Stimulated activated CD4-positive, alpha-beta T cell treated with anti-CD3 and anti-CD28 coated beads, Interleukin-1b, Interleukin-23, amount 100 ng/mL, for 1 hour (primary cell): ENCODE measurements at places on chromosomes 12 and 14.

DNA sequence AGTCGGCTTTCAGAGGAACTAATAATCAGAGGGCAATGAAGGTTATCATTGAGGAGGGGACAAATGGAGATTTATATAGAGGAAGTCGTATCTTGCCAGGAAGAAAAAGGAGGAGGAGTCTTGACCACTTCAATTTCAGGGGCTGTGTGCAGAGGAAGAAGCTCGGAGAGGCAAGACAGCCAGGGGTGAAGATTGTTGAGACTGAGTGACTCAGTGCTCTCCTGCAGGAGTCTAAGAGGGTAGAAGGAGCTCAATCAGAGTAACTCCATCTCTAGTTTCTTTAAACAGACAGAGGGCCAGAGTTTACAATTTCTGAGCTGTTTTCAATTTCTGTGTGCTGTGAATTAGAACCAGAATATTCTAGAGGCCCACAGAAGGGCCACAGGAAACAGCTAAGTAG is 439.3 kb upstream of the PRICKLE1 start:
- DNase-seq: no peak

DNA sequence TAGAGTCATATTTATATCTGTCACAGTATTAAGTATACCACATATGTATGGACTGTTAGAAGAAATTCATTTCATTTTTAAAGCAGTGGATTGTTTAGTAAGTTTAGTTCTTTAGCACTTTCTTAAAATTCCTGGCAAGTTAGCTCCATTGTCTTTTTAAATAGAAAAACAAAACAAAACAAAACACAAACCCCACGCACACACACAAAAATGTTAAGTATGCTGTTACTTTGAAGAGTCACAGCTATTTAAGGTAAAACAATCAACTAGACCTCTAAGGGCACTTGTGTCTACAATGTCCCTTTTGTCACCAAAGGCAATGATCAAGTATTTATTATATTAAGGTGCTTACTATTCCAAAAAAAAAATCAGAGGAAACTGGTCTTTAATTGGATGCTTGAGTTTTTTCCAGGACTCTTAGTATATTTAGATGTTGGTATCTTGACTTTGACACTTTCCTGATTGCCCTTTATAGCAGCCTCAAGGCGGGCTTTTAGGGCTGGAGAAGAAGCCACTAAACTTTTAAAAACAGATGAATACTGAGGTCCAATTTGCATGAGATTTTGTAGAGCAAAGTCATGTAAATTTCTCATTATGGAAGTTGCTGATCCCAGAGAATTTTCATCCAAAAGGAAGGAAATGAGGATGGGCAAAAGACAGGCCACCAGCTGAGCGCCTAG is 85.5 kb upstream of the HECTD1 start:
- no peak for DNase-seq

DNA sequence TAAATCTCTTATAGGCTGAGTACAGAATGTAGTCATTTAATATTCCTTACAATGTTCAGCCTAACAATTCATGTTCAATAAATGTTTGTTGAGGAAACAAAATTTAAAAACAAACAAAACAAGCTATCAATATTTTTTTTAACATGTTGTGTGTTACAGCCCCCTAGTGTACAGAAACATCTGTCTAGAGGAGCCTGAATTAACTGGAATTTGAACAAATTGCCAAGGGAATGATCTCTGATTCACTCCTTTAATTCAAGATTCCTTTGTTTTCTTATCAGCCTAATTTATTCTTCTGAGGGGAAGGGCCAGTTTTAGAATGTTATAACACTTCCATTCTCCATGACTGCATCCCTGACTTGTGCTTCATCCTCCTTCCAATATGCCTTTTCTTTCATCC is 127.2 kb downstream of the CMAS start:
- no peak for DNase-seq

- DNase-seq: no peak
Observed at GRCh38 chr14:72925815-72926291, 411 bp upstream of the DCAF4 start.

DNA sequence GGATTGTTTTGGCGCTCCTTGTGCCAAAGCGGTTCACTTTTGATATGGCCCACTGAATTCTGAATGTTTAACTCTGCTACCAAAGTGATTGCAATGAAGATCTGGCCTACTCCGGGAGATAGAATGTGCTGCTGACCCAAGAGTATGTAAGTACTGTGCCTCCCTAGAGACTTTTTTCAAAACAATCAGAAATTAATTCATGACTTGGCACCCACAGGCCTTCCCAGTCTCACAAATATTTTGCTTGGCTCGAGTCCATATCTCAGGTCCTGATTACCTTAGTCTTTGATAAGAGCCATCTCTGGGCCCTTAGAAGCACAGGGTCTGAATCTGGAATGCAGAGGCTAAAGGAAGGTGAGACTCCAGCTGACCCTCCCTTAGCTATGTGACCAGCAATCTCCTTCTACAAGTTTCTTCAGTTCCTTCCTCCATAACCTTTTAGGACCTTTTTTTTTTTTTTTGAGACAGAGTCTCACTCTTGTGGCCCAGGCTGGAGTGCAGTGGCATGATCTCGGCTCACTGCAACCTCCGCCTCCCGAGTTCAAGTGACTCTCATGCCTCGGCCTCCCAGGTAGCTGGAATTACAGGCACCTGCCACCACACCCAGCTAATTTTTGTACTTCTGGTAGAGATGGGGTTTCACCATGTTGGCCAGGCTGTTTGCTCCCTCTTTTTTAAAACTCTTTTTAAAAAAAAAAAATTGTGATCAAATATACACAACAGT is 49.5 kb upstream of the METAP2 start:
- DNase-seq: no peak

- no peak for DNase-seq
Observed at GRCh38 chr14:30267141-30267540, 291.8 kb upstream of the G2E3 start.

DNA sequence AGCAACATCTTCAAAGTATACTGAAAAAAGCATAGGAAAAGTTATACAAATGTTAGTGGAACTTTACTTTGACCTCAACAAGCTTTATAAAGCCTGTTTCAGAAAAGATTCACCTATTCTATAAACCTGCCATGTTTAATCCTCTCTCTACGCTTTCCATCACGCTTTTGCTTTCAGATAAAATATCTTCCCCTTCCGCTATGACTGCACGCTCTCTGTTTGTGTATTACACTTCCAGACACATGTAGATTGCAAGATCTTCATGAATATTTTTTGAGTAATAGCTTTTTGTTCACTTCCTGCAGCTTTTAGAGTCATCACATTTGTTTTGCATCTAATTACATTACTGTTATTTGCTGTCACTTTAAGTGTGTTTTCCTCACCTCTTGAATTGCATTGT is 271.4 kb downstream of the RASSF9 start:
- DNase-seq: no peak

GRCh38 chr12:34391771-34392581 is 369.7 kb downstream of the ALG10 start:
- no peak for DNase-seq

DNA sequence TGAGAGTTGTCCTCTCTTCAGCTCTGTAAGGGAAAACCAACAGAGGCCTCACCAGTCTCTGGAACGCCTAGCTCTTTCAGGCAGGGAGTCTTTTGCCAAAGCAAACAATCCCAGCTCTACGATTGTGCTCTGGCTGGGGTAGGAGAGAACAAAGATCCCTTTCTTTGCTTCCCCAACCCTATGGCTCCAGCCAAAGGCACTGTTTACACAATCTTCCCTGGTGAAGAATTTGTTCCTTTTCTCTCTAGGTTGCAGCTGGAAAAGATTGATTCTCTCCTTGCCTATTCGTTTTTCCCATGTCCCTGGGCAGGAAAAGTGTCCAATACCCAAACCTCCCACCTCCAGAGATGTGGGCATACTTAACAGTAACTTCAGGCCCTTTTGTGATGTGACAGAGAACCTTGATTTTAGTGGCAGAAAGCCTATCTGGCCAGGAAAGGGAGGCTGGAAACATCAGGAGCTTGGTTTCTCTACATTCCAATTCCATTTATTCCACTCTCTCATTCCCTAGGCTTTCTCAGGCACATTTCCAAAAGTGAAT is 16.8 kb downstream of the ATP5MC2 start:
- no peak for DNase-seq

DNA sequence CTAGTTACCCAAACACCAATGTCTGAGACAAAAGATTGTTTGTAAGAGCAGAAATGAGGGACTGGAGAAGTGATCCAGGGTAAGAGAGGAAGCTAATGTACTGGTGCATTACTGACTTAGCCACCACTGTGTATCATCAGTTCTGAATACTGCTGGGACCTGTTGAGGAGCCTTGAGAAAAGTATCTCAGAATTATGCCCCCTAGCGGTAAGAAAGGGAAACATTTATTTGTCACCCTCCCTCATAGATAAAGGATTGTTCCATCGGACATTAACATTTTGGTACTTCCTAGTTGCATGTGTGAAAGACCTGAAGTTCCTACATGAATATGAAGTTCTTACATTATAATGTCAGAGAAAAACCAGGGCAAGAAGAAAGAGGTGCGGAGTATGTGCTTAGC is 612.5 kb downstream of the FSCB start:
- no peak for DNase-seq

- DNase-seq: no peak
Observed at GRCh38 chr12:51921017-51921725, 13.9 kb downstream of the ACVRL1 start.

- DNase-seq: no peak
Observed at GRCh38 chr12:107503129-107503855, 182.3 kb upstream of the PWP1 start.

DNA sequence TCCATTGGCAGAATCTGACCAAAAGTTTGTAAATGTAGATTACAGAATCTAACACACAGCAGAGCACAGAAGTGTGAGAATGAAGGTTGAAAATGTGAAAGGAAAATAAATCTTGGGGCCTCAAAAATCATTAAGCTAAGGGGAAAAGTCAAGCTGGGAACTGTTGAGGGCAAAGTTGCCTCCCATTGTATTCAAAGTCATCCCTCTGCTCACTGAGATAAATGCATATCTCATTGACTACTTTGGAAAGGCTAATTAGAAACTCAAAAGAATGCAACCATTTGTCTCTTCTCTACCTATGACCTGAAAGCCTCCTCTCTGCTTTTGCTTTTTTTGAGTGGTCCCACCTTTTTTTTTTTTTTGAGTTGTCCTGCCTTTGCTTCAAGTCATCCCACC is 97.4 kb upstream of the ATF7IP start:
- no peak for DNase-seq

DNA sequence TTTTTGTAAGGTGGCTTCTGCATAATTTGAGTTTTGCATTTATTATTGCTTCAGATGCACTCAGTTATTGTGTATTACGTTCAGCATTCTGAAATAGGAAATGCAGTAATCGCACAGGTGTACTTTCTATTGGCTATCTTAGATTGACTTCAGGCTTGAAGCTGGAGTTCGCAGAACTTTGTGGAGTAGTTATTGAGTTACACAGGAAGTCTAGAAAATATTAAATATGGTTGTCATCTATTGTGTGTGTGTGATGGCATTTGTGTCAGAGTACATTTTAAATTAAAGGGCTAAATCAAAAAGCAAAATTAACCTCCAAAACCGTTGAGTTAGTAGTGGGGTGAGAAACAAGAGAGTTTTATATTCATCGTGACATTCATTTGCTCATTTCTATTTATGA is 2.7 kb downstream of the ARID2 start:
- no peak for DNase-seq

DNA sequence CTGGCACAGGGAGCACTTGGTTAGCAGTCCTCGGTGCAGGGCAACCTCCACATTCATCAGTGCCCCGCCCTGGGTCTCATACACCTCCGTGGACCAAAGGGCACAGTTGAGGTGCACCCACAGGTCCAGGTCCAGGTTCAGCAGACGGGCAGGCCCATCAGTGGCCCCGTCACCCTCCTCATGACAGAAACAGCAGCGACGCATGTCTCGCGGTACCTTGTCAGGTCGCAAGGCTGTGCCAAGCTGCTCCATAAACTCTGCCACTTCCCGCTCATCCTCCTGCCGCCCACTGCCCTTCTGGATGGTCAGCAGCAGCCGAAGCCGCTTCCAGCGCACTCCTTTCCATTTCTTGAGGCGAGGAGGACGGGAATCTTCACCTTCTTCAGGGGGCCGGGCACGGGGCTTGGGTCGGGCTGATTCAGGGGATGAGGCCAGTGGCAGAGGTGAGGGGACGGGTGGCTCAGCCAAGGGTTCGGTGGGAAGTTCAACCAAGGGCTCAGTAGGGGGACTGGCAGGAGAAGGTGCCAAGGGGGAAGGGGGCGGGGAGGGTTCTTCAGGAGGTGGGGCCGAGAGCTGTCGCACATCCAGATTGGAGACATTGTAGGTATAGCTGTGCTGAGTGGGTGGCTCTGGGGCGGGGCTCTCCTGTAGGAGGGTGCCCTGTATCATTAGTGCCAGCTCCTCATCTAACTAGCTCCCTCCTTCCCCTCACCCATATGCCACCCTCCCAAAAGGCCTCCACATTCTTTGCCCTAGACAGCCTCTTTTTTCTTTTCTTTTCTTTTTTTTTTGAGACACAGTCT is 8.3 kb upstream of the PRKAG1 start:
- no peak for DNase-seq

DNA sequence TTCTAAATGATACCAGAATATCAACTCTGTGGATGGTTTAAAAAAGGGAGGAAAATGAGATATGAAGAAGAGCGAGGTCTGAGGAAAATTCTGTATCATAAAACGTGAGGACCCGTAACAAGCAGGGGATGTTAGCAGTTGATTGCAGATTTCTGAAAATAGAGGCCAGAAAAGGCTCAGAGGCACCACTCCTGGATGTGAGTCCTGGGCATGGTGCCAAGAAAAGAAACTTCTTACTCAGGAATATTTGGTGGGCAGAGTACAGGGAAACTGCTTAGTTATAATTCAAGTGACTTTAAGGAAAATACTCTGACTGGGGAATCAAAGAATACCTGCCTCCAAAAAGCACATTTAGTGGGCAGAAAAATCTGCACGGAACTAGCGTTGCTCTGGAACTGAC is 85.5 kb downstream of the PRICKLE1 start:
- no peak for DNase-seq

GRCh38 chr12:129973236-129973961 is 69.6 kb upstream of the TMEM132D start:
- no peak for DNase-seq

DNA sequence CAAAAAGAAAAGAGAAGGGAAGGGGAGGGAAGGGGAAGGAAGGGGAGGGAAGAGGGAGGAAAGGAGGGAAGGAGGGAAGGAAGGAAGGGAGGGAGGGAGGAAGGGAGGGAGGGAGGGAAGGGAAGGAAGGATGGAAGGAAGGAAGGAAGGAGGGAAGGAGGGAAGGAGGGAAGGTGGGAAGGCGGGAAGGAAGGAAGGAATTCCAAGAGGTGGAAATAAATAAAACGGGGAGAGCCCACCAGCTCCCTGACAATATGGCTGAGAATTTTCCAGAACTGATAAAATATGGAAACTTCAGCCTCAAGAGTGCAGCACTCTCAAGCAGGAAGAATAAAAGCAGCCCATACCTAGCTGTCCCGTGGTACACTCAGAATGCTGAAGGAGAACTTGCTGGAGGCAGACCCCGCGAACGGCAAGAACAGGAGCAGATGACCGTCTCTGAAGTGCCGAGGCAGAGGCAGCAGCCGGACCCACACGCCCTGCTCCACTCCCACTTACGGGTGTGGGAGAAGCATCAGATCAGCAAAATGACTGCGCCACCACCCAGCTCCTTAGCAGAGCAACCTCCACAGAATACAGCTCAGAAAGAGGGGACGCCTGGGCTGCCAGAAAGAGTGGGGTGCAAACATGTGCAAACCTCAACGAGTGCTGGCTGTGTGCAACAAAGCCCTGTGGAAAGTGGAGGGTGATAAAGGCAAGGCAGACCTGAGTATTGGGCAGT is 34.1 kb upstream of the INF2 start:
- no peak for DNase-seq

GRCh38 chr12:51980051-51980808 is 26.5 kb upstream of the TAMALIN start:
- peak; percentile 30 for DNase-seq
